Activated CD4-positive, alpha-beta T cell treated with anti-CD3 and anti-CD28 coated beads, Interleukin-2, amount 10 ng/mL, durations not matched to agents 24 days and 14 days (primary cell): ENCODE measurements at places on chromosomes 4 and X. TPM values are rescaled to one million over a fixed set of nuclear protein-coding genes. Genes with fewer than 3 reads are reported as not detected.

The PDGFRA gene
- 0.28 and 0.54 TPM in 2 replicates for total RNA-seq

The SLIT2 gene
- total RNA-seq, result 0.07 TPM in 2 replicates

The FAM184B gene
- total RNA-seq, result not detected in 2 replicates

The NFXL1 gene
- 11.2 and 15.0 TPM in 2 replicates for total RNA-seq

The VCX3A gene
- not detected in 2 replicates for total RNA-seq

The POLN gene
- 1.9 and 2.3 TPM in 2 replicates for total RNA-seq

The UCHL1 gene
- total RNA-seq, result 0.26 and 0.35 TPM in 2 replicates

DNA sequence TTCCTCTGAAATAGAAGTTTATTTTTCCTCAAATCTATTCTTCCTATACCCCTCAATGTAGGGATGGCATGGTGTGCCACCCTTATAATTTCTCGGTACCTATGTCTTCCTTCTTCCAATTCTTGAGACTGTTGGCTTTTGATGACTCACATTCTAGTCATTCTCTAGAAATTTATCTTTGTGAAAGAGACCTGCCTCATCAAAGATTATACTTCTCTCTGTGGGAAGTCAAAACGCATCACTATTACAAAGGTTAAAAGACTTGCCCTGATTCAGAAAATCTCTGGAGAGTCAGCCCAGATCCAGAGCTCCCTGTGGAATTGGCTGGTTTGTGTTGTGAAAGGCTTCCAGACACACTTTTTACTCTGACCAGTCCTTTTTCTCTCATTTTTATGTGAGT, 65.9 kb upstream of the FSTL5 start:
- no peak overlapping the region for H3K4me3 ChIP-seq
- DNase-seq, result no peak
- H3K36me3 ChIP-seq, result no peaks in the 10 kb centered on the region
- H3K4me1 ChIP-seq, result no peaks in the 10 kb centered on the region
- no peaks in the 10 kb centered on the region for H3K27me3 ChIP-seq
- no peak overlapping the region for H3K27ac ChIP-seq

DNA sequence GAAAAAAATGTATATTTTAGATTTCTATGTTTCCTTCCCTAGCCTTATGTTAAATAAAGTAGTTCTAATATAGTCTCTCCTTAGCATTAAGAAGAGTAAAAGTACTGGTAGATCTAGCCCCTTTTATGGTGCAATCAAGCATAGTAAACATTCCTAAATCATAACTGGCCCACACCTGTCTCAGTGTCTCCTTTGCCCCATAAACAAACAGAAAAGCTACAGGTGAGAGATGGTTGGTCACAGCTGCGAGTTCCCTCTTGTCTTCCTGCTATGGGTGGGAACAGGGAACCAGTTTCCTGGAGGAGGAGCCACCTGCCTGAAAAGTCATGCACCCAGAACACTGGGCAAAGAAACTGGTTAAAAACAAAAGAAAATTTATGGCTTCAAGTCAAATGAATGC, 16.6 kb downstream of the SOWAHB start:
- no peak for DNase-seq
- no peaks in the 10 kb centered on the region for H3K4me1 ChIP-seq
- H3K36me3 ChIP-seq, result no peaks in the 10 kb centered on the region
- peaks cover 28% of the 10 kb centered on the region for H3K27me3 ChIP-seq
- H3K27ac ChIP-seq, result no peak overlapping the region
- no peak overlapping the region for H3K4me3 ChIP-seq

- no peaks in the 10 kb centered on the region for H3K36me3 ChIP-seq
- H3K4me1 ChIP-seq, result no peaks in the 10 kb centered on the region
- no peak overlapping the region for H3K4me3 ChIP-seq
- no peaks in the 10 kb centered on the region for H3K27me3 ChIP-seq
- H3K27ac ChIP-seq, result no peak overlapping the region
- no peak for DNase-seq
Measured at GRCh38 chr4:94171616-94172015, 36.0 kb upstream of the SMARCAD1 start.

- DNase-seq, result no peak
- H3K27me3 ChIP-seq, result no peaks in the 10 kb centered on the region
- no peak overlapping the region for H3K27ac ChIP-seq
- no peaks in the 10 kb centered on the region for H3K4me1 ChIP-seq
Measured at GRCh38 chr4:156886481-156886880, 85.1 kb downstream of the PDGFC start.

- H3K4me1 ChIP-seq, result no peaks in the 10 kb centered on the region
- no peaks in the 10 kb centered on the region for H3K27me3 ChIP-seq
- H3K36me3 ChIP-seq, result no peaks in the 10 kb centered on the region
- no peak for DNase-seq
- no peak overlapping the region for H3K27ac ChIP-seq
- no peak overlapping the region for H3K4me3 ChIP-seq
Measured at GRCh38 chr4:79255793-79256192, 70.1 kb downstream of the NAA11 start.

DNA sequence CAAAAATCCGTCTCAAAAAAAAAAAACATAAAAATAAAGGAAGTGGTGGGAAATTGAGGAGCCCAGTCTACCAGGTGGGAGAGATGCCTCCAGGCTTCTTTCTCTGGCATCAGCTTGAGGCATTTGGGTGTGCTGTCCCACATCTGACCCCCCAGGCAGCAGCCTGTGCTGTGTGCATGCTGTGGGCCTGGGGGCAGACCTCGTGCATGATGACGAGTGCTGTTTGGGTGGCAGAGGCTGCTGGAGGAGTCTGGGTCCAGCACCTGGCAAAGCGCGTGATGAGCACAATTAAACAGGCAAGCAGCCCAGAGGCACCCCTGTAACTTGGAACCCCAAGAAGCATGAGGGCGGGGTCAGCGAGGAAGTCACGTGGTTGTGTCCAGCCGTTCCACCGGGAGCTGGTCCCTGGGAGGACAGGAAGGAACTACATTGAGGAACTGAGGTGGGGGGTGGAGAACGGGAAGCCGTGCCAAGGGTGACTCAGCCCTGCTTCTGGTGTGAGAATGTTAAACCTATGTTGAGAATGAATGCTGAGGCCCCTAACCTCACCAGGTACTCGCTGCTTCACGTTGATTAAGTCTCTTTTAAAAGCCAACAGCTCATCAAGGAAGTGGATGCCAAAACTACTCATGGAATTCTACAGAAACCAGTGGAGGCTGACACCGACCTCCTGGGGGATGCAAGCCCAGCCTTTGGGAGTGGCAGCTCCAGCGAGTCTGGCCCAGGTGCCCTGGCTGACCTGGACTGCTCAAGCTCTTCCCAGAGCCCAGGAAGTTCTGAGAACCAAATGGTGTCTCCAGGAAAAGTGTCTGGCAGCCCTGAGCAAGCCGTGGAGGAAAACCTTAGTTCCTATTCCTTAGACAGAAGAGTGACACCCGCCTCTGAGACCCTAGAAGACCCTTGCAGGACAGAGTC, 6.1 kb downstream of the TACC3 start:
- peaks cover 70% of the 10 kb centered on the region for H3K36me3 ChIP-seq
- H3K4me1 ChIP-seq, result peaks cover 46% of the 10 kb centered on the region

DNA sequence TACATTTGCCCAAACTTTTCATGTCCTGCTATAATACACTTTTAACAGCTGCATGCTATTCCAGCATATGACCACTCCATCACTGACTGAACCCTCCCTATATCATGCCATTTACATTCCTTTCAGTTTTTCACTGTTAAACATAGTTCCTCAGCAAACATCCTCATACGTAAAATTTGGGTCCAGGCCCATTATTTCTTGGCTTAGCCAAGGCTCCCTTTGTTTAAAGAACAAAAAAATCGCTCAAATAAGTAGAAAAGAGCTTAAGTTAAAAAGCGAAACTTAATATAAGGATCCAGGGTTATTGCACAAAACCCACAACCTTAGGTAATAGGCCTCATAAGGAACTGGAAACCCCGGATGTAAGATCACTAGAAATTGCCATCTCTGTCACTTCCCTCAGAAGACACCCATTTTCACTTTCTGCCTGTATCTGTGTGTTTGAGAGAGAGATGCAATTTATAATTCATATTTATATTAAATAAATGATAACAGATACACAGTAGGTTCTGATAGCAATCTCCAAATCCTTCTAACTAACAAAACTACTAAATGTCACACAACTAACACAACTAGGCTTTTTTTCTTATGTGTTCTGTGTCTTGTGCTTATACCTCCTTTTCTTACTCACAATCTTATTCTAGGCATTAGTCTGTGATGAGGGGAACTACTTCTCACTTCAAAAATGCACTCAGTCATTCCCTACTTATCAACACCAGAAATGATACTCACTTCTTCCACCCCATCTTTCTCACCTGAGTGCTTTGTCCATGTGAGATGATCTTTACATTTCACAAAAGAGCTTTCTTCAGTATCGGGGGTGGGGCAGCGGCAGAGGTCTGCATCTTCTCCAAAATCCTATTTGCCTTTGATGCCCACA, 59.9 kb upstream of the FAM241A start:
- DNase-seq, result no peak
- H3K27me3 ChIP-seq, result peaks cover 9% of the 10 kb centered on the region
- no peaks in the 10 kb centered on the region for H3K36me3 ChIP-seq
- peaks cover 5% of the 10 kb centered on the region for H3K4me1 ChIP-seq

DNA sequence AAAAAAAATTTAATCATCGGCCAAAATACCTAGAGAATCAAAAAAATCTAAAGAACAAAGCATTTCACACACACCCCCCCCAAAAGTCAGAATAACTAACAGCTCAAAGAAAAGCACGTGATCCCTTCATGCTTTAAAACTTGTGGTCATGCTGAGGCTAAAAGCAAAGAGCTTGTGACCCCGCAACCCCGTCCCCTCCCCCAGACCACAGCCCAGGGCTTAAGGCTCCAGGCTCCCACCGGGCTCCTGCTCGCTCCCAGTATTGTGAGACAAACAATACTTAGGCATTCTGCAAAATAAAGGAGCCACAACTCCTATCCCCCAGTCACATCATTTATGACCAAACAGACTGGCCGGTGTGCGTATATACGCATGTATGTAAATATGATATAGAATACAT, 62.1 kb upstream of the CCDC160 start:
- no peak for DNase-seq
- peaks cover 6% of the 10 kb centered on the region for H3K27me3 ChIP-seq
- H3K36me3 ChIP-seq, result peaks cover 18% of the 10 kb centered on the region
- peak overlapping the region; percentile 34 for H3K4me3 ChIP-seq
- peaks cover 12% of the 10 kb centered on the region for H3K4me1 ChIP-seq
- H3K27ac ChIP-seq, result no peak overlapping the region

GRCh38 chr4:165288226-165288625, 39.2 kb upstream of the MSMO1 start:
- H3K27ac ChIP-seq, result no peak overlapping the region
- peaks cover 39% of the 10 kb centered on the region for H3K4me1 ChIP-seq
- no peak for DNase-seq
- no peaks in the 10 kb centered on the region for H3K27me3 ChIP-seq

- H3K27me3 ChIP-seq, result peaks cover 5% of the 10 kb centered on the region
- DNase-seq, result no peak
- no peak overlapping the region for H3K4me3 ChIP-seq
Measured at GRCh38 chr4:26753617-26754016, 107.0 kb upstream of the STIM2 start.

- no peaks in the 10 kb centered on the region for H3K36me3 ChIP-seq
- H3K4me1 ChIP-seq, result no peaks in the 10 kb centered on the region
- H3K27ac ChIP-seq, result no peak overlapping the region
- DNase-seq, result no peak
- H3K4me3 ChIP-seq, result no peak overlapping the region
Measured at GRCh38 chr4:8274765-8275547, 5.4 kb downstream of the HTRA3 start.

DNA sequence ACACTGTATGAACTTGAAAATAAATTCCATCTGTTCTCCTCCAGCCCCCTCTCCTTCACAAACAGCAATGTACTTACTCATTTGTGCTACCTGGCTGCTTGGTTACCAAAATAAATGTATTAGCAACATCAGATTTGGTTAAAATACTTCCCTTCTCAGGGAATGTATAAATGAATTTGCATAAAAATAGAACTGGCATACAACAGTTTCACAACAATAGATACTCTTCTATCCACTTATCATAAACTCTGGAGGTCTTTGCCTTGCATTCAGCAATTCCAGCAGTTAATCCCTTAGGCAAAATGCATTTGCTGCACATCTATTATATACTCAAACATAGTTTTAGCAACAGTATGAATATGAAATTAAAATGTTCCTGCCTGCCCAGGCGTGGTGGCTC, 658.2 kb downstream of the CENPC start:
- no peaks in the 10 kb centered on the region for H3K36me3 ChIP-seq
- no peak overlapping the region for H3K4me3 ChIP-seq
- no peaks in the 10 kb centered on the region for H3K27me3 ChIP-seq
- no peak for DNase-seq

DNA sequence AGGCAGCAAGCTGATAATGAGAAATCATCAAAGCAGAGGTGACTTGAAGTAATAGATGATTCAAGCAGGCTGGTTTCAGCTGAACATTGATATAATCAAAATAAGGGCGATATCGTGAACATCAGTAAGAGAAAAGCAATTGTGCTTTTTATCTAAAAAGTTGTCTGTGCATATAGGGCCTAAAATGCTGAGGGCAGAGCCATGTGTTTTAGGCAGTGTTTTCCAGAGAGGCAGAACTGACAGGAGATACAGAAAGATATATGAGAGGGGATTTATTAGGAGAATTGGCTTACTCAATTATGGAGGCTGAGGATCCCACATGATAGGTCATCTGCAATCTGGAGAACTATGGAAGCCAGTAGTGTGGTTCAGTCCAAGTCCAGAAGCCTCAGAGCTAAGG, 136.5 kb upstream of the NPY2R start:
- H3K4me3 ChIP-seq, result no peak overlapping the region
- no peak overlapping the region for H3K27ac ChIP-seq
- DNase-seq, result no peak
- no peaks in the 10 kb centered on the region for H3K4me1 ChIP-seq
- no peaks in the 10 kb centered on the region for H3K36me3 ChIP-seq
- no peaks in the 10 kb centered on the region for H3K27me3 ChIP-seq

GRCh38 chrX:16695079-16695676, 17.3 kb downstream of the CTPS2 start:
- no peak overlapping the region for H3K4me3 ChIP-seq
- H3K27me3 ChIP-seq, result no peaks in the 10 kb centered on the region
- peak; percentile 86 for DNase-seq
- H3K4me1 ChIP-seq, result no peaks in the 10 kb centered on the region
- no peak overlapping the region for H3K27ac ChIP-seq

DNA sequence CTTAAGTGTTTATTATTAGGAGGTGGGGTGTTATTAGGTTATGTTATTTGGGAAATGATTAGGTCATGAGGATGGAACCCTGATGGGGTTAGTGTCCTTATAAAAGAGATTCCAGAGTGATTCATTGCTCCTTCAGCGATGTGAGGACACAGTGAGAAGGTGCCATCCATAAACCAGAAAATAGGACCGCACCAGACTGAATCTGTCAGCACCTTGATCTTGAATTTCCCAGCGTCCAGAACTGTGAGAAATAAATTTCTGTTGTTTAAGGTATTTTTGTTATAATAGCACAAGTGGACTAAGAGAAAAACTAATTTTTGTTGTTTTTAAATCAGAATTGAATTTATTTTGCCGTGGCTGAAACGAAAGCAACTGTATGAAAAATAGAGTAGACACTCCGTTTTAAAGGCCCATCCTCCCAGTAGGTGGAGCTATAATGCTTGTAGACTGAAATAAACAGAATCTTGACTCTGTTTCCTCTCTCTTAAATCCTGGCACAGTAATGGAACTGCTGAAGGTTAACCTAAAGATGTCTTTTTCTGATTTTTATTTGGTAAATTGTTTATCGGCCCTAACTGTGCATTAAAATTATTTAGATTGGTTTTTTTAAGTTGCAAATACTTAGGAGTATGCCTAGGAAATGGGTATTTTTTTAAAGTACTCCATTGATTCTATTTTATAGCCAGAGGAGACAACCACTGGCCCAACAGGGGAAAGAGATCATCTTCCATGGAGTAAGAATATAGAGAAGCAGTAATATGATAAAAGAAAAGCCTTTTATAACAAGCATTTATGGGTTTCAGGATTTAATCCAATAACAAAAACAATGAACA, 133.2 kb upstream of the ADAMTS3 start:
- peak; percentile 79 for DNase-seq
- no peaks in the 10 kb centered on the region for H3K36me3 ChIP-seq
- peaks cover 14% of the 10 kb centered on the region for H3K27me3 ChIP-seq
- H3K4me3 ChIP-seq, result peak overlapping the region; percentile 77
- H3K4me1 ChIP-seq, result peaks cover 2% of the 10 kb centered on the region
